ENCODE measurements at places on chromosomes 6 and 20.
A peak's percentile ranks its signal among the peaks of the same experiment; 100 is the strongest.

- DNase-seq = peak; percentile 97
Measured at GRCh38 chr20:58623579-58624473, 27.3 kb upstream of the STX16 start.

DNA sequence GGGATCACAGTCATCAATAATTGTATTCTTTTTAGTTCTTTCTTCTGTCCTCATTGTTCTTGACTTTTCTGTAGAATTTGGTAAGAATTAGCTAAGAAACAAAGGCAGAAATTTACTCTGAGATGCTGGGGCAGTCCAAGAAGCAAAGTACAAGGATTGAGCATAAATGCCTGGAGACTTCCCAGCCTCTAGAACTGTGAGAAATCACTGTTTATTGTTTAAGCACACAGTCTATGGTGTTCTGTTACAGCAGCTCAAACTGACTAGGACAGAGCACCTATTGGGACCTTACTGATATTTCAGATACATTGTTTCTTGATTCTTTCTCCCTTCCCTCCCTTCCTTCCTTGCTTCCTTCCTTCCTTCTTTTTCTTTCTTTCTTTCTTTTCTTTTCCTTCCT lies 192.7 kb upstream of the SLC35B3 start:
- peak; percentile 15 for DNase-seq

DNA sequence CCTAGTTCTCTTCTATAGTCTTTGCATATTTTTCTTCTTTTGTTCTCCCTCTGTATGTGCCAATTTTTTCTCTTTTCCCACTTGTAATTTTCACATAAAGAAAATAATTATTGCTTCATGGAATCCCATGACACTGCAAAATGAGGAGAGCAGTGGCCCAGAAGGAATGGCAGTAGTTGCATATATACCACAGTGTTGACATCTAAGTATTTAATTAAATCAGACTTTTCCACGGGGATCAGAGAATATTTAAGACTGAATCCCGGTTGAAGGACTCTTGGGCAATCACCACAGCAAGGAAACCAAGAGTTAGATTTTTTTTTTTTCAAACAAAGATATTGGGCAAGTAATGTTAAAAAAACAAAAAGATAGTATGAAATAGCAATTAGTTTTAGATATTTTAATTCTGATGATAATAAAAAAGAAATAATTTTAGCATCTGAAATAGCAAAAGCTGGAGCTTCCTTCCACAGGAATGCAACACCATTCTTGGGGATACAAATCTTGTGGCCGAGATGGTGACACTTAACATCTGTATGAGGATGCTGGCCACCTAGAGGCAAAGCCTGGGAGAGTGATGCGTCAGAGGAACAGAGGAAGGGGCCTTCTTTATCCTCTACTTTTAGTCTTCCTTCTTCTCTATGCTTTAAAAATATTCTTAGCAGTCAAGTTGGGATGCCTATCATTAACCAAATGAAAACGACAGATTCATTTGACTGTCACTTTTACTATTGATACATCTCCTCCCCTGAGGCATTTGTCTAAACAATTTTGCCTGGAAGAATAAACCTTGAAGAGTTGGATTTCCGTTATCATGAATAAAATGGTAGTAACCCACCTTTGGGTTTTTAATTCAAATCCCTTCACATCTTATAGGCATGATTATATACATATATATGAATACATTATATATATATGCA lies 356.2 kb downstream of the GJA1 start:
- peak; percentile 46 for DNase-seq

DNA sequence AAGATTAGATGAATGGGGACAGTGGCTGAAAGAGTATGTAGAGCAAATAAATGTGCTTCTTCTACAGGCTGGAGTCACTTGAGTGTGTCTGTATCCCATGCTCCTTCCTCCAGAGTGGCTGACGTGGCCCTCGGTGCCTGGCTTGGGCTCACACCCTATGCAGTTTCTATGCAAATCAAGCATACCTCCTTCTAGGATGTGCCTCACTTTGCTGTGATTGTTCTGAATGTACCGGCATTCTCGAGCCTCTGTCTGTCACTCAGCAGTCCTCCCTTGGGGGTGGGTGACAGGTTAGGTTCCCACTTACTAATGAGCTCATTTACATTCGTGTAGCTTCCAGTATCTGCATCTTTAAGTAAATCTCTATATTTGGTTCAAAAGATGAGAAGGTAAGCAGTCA lies 55.1 kb upstream of the HDDC2 start:
- no peak for DNase-seq

DNA sequence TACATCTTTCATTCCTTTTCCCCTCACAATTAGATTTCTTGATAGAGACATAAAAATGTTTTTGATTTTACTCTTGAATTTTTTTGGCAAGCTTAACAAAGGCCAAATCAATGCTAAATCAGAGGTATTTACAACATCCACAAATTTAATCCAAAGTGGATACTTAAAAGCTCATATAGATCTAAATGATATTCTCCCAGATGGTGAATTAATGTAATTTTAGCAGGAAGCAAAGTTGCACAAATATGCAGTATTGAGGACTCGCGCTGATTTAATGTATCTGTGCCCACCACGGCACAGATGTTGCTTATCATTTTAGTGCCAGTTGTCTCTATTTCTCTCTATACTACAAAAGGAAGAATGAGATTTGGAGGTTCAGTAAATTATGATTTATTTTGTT lies 167.4 kb downstream of the COL19A1 start:
- DNase-seq = no peak
